NCI-H1436 (cell line): ENCODE measurements at places on chromosomes 12 and 14.

DNA sequence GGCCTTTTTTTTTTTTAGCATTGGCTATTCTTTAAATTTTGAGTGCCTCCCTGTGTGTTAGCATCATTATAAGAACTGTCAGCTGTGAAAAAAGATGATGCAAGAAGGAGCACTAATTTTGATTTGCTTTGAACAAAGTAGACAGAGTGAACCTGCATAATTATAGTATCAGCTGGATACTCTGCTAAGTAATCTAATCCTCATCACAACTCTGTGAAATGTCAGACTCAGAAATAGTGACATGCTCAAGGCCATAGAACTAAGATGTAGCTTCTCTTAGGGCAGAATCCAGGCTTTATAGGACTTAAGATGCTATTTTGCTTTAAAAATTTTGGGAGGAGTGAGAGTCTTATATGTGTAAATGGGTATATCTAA, 31.9 kb downstream of the FBXO34 start:
- DNase-seq = no peak

GRCh38 chr12:9064815-9065606, 50.7 kb downstream of the A2M start:
- DNase-seq = no peak

DNA sequence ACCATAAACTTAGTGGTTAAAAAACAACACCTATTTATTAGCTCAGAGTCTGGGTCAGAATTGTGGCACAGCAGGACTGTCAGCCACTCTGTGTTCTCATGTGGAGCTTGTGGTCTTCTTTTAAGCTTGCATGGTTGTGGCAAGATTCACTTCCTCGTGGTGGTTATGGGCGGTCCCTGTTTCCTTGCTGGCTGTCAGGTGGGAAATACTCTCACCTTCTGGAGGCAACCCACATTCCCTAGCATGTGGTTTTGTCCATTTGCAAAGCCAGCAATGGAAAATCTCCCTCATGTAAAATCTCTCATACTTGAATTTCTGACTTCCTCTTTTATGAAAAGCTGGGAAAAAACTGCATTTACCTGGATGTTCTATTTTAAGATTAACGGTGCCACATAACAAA, 229.8 kb downstream of the ALX1 start:
- no peak for DNase-seq

DNA sequence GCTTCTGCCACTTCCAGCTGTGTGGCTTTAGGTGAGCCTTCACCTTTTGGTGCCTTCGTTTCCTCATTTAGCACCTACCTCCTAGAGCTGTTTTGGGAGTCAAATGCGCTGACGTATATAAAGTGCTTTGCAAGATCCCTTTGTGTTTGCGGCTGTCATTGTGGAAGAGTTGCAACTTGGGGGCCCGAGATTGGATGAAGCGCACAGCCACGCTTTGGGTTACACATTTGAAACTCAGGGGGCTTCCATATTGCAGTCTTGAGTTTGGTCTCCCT, 636 bp upstream of the ARL6IP4 start:
- no peak for DNase-seq

DNA sequence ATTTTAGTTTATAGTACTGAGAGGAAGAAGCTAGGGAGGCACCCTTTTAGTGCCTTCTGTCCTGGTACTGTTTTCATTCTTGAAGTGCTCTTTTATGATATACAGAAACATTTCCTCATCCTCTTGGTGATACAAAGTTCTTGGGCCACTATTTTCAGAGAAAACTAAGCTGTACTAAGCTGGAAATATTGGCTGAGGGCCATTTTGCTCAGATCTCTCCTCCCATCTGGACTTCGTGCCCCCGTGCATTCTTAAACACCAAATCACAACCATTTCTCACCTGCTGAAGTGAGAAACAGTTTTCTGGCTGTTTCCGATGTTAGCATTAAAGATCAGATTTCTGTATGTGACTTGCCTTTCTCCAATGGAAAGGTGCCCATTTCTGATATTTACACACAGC, 158.9 kb downstream of the FBXL14 start:
- DNase-seq = no peak

- no peak for DNase-seq
Observed at GRCh38 chr12:118023301-118023860, 6.9 kb downstream of the RFC5 start.

DNA sequence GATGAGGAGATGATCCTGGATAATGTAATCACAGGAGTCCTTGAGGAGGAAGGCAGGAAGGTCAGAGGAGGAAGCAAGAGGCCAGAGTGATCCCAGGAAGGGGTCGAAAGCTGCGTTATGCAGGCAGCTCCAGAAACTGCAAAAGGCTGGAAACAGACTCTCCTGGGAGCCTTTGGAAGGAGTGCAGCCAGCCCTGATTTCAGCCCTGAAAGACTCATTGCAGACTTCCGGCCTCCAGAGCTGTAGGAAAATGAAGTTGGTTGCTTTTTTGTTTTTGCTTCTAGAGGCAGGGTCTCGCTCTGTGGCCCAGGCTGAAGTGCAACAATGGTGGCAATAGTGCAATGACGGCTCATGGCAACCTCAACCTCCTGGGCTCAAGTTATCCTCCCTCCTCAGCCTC, 44.6 kb upstream of the FZD10 start:
- DNase-seq = no peak

DNA sequence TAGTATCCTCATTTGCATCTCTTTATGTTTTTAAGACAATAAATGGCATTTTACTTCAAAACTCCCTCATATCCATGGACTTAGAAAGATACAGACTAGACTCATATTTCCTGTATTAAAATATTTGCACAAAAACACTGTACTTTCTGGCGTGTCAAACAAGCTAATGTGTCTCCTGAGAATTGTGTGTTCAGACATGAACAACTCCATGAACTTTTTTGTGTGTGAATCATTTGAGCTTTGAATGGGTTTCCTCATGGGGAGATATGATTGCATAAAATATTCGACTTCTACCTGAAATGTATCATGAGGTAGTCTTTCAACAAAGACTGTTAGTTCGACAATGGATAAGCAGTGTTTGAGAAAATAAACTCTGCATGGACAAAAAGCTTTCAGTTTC, 58.8 kb downstream of the TMEM30B start:
- DNase-seq = no peak

- no peak for DNase-seq
Observed at GRCh38 chr12:14931791-14932560, 6.4 kb downstream of the ERP27 start.
